ENCODE measurements at places on chromosomes 11 and 22.

- no peak for DNase-seq
- H3K27me3 ChIP-seq = no peaks in the 10 kb centered on the region
- H3K36me3 ChIP-seq = no peaks in the 10 kb centered on the region
Observed at GRCh38 chr22:48065892-48066291, 1303.4 kb downstream of the TBC1D22A start.

- H3K27ac ChIP-seq = peak overlapping the region; percentile 53
- no peaks in the 10 kb centered on the region for H3K36me3 ChIP-seq
- H3K27me3 ChIP-seq = peaks cover 100% of the 10 kb centered on the region
- peak; percentile 90 for DNase-seq
- H3K4me1 ChIP-seq = peaks cover 13% of the 10 kb centered on the region
Observed at GRCh38 chr22:19766511-19767426, 6.2 kb downstream of the TBX1 start.

DNA sequence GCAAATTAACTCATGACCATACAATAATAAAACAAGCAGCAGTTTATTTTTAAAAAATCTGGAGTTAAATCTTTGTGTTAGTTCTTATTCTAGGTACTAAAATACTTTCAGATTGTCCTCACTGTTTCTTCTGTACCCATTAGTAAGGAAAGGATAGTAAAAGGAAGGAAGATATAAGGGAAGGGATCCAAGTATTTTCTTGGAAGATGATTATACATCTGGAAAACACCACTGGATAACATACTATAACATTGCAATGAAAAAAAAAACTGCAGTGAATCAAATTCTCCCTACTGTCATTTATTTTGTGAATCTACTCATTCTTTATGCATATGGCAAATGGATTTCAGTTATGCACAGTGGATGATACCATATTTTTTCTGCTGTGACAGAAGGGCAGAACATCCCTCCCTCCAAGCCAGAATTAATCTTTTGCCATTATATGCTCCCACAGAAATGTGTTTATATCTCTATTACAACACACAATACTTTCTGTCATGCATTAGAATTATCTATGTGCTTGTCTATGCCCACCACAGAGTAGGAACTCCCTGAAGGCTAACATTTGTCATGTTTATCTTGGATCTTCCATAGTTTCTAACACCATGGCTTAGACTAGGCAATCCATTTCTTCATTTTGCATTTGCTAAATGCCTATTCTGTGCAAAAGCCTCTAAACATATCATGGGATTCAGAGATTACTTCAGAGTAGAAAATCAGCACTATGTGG is 282.3 kb upstream of the CTSC start:
- no peaks in the 10 kb centered on the region for H3K27me3 ChIP-seq
- DNase-seq = no peak
- no peaks in the 10 kb centered on the region for H3K4me1 ChIP-seq
- H3K36me3 ChIP-seq = no peaks in the 10 kb centered on the region

- DNase-seq = no peak
- peaks cover 67% of the 10 kb centered on the region for H3K4me1 ChIP-seq
- peak overlapping the region; percentile 34 for H3K4me3 ChIP-seq
- no peak overlapping the region for H3K27ac ChIP-seq
Observed at GRCh38 chr11:128687321-128687720, 6.6 kb upstream of the FLI1 start.

DNA sequence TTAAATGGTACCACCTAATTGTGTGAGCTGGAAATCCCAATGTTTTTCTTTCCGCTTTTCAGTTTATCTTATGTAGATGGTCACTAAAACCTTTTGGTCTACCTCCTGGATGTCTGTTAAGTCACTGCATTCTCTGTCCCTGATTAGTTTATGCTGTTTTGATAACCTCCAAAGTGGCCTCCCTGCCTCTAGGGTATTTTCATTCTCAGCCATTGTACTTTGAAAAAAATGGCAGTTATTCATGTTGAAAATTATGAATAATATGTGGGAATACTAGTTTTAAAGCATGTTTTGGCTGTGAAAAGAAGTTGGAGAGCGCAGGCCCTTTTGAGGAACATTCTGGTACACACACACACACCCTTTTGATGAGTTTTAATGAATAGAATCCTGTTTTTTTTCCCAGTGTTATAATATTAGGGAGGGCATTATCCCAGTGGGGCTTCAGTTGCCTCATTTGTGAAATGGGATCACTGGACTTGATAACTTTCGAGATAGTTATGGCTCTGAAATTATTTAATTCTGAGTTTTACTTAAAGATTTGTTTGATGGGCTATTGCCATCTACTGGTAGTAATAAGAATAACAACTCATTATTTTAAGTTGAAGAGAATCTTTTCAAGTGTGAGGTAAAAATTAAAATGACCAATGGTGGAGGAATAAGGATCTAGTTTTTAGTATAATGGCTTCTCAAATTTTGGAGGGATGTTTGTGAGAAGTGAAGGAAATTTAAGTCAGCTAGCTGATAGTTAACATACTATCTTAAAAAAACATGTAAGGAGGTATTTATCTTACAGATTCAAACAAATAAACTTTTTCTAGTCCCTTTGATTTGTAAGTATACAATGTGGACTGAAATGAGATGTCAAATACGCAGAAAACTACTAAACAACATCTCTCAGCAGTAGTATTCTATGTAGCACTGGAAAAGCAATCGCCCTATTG is 3.9 kb downstream of the FDX1 start:
- DNase-seq = no peak
- H3K27ac ChIP-seq = no peak overlapping the region
- no peak overlapping the region for H3K4me3 ChIP-seq
- H3K27me3 ChIP-seq = no peaks in the 10 kb centered on the region
- H3K36me3 ChIP-seq = peaks cover 15% of the 10 kb centered on the region
- peaks cover 49% of the 10 kb centered on the region for H3K4me1 ChIP-seq

- no peak for DNase-seq
- H3K27me3 ChIP-seq = no peaks in the 10 kb centered on the region
- H3K4me1 ChIP-seq = no peaks in the 10 kb centered on the region
Observed at GRCh38 chr11:77267962-77268361, 33.5 kb downstream of the GDPD4 start.

- H3K4me3 ChIP-seq = no peak overlapping the region
Observed at GRCh38 chr11:47111318-47111804, 65.3 kb downstream of the ARFGAP2 start.

DNA sequence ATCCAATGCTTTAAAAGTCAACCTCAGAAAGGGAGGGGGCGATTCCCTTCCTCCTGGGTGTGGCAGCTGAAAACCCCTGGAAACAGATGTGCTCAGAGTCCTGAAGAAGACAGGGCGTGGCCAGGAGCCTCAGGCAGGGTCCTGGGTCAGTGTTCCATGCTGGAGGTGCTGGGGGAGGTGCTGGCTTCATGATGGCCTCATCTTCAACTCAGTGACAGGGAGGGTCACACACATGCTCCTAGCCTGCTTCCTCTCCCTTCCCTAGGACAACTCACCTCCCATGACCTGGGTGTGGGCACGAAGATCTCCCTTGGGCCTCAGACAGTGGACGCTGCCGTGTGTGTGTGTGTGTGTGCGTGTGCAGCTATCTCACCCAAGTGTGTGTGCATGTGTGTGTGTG is 245.6 kb upstream of the B3GAT1 start:
- H3K27me3 ChIP-seq = peaks cover 25% of the 10 kb centered on the region
- no peak overlapping the region for H3K4me3 ChIP-seq
- H3K36me3 ChIP-seq = no peaks in the 10 kb centered on the region
- no peak overlapping the region for H3K27ac ChIP-seq
- H3K4me1 ChIP-seq = no peaks in the 10 kb centered on the region

- H3K36me3 ChIP-seq = no peaks in the 10 kb centered on the region
- H3K27me3 ChIP-seq = peaks cover 81% of the 10 kb centered on the region
- H3K4me3 ChIP-seq = no peak overlapping the region
- no peak overlapping the region for H3K27ac ChIP-seq
- no peaks in the 10 kb centered on the region for H3K4me1 ChIP-seq
Observed at GRCh38 chr11:70077411-70078094, 564 bp upstream of the ANO1 start.

GRCh38 chr11:45674481-45675190 is 9.2 kb upstream of the CHST1 start:
- no peaks in the 10 kb centered on the region for H3K4me1 ChIP-seq
- no peak overlapping the region for H3K27ac ChIP-seq
- no peak overlapping the region for H3K4me3 ChIP-seq
- no peaks in the 10 kb centered on the region for H3K27me3 ChIP-seq
- DNase-seq = no peak
- H3K36me3 ChIP-seq = no peaks in the 10 kb centered on the region

DNA sequence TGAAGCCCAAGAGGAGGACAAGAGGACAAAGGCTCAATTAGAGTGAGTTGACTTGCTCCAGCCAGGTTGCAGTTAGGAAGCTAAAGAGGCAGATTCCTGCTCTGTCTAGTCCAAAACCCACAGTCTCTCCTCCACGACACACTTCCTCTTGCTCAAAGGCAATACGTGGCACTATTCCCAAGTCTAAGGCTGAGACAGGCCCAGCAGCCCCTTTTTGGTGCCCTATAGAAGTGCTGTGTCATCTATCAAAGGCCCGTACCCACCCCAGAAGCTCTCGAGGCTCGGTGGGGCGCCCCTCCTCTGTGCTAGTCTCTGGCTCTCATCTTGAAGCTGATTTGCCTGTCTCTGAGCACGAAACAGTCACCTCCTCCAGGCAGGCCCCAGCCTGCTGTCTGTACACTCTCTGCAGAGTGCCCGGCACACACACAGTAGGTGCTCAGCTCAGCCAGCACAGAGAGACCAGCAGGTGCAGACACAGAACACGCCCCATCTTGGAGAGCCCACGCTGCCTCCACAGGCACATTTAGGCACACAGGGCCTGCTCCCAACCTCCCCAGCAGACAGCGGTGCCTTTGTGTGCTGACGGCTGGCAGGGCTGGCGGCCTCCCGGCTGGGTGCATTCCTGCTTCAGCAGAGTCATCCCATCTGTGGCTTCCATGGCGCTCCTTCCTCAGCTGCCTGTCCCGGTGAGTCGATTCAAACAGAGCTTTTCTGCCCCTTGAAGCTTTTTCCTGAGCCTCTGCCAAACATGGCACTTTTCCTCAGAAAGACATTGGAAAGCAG is 52.8 kb downstream of the MYH9 start:
- H3K36me3 ChIP-seq = peaks cover 74% of the 10 kb centered on the region
- peak overlapping the region; percentile 90 for H3K27ac ChIP-seq
- DNase-seq = no peak
- H3K27me3 ChIP-seq = no peaks in the 10 kb centered on the region

GRCh38 chr11:133134314-133135173 is 397.8 kb downstream of the OPCML start:
- H3K36me3 ChIP-seq = no peaks in the 10 kb centered on the region
- no peak overlapping the region for H3K4me3 ChIP-seq
- H3K27ac ChIP-seq = no peak overlapping the region
- no peaks in the 10 kb centered on the region for H3K4me1 ChIP-seq

DNA sequence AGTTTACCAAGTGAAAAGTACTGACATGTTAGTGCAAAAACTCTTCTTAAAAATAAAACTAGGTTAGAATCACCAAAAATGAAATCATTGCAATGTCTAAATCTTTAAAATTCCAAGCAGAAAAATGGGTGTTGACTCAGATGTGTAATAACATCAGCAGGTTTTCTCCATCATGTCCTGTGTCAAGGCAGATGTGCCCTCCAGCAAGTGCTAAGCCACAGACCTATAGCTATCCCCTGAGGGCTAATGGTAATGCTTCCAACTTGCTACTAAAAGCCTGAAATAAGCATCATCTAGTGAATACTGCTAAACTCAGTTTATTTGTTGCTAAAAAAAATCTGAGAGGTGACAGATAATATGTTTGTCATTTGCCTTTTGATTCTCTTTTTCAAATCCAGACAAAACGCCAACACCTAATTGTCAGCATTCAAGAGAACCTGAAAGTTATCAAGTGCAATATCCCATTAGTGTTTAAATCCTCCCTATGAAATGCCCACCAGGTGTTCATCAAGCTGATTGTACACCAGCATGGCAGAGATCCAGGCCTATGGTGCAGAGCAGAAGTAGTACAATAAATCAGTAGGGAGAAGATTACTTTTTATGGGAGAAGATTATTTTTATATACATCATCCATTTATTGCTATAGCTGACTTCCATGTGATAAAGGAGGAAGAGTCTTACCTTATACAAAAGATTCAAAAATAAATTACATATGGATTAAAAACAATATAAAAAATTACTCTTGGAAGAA is 55.1 kb upstream of the SYT9 start:
- no peaks in the 10 kb centered on the region for H3K4me1 ChIP-seq
- no peak overlapping the region for H3K27ac ChIP-seq
- no peaks in the 10 kb centered on the region for H3K27me3 ChIP-seq
- no peak for DNase-seq
- H3K36me3 ChIP-seq = no peaks in the 10 kb centered on the region

DNA sequence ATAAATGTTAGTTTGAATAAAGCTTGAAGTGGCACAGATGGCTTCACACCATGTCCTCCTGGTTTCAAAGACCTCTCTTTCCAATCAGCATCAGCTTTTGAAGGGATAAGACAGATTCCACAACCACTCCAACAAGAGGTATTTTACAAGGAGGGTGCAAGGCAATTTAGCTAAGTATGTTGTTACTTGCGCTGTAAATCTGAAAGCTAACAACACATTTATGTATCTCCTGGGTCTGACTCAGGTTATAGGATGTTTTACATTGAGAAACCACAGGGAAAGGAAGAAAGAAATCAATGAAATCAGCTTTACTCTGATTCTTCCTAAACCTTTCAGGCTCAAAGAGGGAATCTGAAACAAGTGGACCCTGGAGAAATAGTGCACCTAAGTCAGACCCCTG is 12.1 kb downstream of the CWC15 start:
- peaks cover 66% of the 10 kb centered on the region for H3K36me3 ChIP-seq
- H3K27ac ChIP-seq = no peak overlapping the region
- H3K4me1 ChIP-seq = no peaks in the 10 kb centered on the region
- H3K4me3 ChIP-seq = no peak overlapping the region

DNA sequence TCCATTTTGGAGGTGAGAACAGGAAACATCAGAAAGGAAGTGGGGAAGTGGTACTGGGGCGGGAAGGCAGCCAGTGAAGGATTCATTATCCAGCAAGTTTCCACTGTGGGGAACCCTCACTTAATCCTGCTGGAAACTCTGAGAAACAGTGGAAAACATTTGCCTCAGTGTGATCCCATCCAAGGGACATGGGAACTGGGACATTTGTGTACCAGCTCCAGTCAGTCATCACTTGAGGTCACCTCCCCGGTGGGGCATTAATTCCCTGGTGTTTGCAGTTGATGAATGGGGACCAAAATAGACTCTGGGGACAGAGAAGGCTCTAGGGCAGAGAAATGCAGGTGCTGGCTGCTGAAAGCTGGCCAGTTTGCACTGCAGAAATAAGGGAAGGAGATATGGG is 599.9 kb downstream of the BUD13 start:
- no peak for DNase-seq
- H3K4me1 ChIP-seq = no peaks in the 10 kb centered on the region
- H3K36me3 ChIP-seq = no peaks in the 10 kb centered on the region
- H3K4me3 ChIP-seq = no peak overlapping the region
- H3K27me3 ChIP-seq = no peaks in the 10 kb centered on the region

Measured in left lung (tissue), 14 donors.